ENCODE measurements at places on chromosomes 3 and 15.
A peak's percentile ranks its signal among the peaks of the same experiment; 100 is the strongest.

GRCh38 chr3:184632551-184633236 lies 71.1 kb downstream of the EPHB3 start:
- DNase-seq = no peak

GRCh38 chr15:63876085-63876662 lies 42.4 kb upstream of the HERC1 start:
- no peak for DNase-seq

DNA sequence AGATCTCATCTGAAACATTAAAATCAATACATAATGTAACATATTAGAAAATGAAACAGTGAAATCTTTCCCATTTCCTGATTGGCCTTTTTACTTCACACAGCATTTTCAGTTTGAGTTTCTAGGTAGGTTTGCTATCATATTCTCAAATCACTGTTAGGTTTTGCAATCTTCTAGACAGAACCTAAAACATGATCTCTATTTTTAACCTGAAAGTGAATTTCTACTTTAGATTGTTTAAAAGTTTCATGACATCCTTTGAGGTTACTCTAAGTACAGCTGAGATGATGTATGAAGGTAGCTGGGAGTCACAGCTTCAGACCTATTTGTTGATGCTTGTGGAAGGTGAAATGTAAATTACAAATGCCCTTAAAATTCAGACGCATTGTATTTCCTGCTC lies 118.4 kb upstream of the GPR149 start:
- no peak for DNase-seq

GRCh38 chr3:22536541-22536940 lies 666.6 kb upstream of the UBE2E2 start:
- DNase-seq = no peak

DNA sequence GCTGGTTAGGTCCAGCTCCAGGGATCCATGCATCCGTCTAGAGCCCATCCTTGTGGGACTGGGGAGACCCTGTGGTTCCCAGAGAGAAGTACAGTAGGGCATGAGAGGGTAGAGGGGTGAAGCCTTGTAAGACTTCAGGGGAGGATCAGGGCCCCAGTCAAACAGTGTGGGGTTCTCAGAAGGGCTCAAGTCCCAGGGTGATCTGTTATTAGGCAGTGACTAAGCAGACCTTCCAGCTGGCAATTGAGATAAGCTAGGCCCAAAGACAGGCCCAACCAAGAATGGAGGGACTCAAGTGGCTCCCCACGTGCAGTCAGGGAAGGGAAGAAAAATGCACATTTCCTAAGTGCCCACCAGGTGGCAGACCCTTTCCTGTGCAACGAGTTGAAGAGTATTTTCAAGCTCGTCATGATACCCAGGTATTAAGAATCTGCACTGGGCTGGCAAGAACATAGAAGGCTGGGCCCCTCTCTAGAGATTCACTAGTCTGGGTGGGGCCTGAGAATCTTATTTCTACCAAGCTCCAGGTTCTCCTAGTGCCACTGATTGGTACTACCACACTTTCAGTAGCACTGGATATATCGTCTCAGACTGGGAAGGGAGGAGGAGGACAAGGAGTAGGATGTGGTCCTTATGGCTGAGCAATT lies 240.8 kb downstream of the NR1D2 start:
- DNase-seq = peak; percentile 52

GRCh38 chr3:64244011-64244942 lies 19.0 kb upstream of the PRICKLE2 start:
- no peak for DNase-seq

DNA sequence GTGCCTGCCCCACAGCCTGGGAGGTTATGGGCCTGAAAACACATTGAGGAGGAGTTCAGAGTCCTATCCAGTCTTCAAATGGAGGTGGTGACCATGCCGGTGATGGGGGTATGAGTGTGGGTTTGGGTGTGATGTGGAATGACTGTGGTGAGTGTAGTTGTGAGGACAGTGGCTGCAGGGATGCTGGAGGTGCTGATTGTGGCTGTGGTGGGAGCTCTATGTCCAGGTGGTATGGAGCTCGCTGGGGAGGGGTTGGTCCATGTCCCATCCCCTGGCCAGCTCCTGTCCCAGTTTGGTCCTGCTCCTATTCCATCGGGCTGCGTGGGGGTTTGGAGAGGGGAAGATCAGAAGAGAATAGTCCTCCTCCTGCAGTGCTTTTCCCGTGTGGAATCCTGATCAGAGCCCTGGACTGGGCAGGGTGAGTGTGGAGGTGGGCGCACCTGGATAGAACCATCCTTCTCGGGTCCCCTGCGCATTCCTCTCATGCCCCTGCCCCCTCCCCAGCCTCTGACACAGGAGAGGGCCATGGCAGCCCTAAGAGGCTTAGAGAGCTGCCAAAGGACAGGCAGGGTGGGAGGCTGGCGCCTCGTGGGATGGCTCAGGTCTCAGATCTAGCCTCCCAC lies 23.0 kb upstream of the GOLGA6C start:
- no peak for DNase-seq

GRCh38 chr3:68891280-68891943 lies 40.9 kb downstream of the TAFA4 start:
- no peak for DNase-seq

DNA sequence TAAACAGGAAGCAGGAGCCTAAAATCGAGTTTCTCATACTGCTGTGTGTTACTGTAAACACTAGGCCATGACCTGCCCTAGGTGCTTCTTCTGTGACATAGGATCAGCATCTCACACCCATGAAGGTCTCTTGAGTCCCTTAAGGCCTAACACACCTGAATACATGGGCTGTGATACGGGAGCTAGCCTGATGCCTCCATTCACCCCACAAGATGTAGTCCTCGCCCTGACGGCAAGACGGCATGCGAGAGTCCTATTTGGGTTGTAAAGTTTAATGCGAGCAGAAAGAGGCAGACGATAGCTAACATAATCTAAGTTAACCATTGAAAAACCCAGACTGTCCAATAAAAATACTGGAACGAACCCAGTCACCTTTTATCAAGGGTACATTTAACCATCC lies 241.1 kb upstream of the ICE2 start:
- DNase-seq = no peak

DNA sequence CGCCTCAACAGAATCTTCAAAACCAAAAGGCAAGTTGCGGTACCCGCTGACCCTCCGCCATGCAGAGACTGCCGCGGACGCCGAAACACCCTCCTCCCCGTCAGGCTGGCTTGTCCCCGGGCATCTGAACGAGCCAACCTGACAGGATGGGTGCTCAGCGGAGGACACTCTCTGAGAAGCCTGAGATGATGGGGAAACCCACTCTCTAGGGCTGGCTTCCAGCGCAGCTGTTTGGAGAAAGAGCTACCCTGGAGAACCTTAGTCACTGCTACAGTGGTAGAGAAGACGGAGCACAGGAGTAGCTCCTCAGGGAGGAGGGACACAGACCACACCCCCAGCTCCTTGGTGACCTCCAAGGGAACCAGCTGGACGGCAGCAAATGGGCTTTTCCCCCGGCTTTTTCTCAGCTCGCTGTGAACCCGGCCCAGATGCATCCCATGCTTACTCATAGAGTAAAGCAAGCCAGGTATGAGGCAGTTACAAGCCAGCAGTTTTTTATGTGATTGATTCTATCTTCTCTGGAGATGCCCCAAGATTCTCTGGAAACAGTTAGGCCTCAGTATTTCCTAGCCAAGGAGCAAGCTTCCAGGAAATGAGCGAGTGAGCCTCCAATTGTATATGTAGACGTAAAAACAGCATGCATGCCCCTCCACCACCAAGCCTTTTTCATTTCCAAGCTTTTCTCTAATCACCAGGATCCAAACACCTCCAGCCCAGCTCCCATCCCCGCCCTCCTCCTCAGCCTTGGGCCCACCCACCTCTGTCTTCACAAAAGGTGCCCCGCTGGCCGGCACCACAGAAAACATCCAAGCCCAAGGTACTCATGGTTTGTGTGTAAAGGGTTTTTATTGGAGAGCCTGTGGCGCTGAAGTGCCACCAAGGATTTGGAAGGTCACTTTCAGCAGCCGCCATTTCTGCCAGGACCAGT lies 38.7 kb downstream of the FAM174B start:
- no peak for DNase-seq

GRCh38 chr3:196754091-196754981 lies 14.7 kb downstream of the PAK2 start:
- no peak for DNase-seq

DNA sequence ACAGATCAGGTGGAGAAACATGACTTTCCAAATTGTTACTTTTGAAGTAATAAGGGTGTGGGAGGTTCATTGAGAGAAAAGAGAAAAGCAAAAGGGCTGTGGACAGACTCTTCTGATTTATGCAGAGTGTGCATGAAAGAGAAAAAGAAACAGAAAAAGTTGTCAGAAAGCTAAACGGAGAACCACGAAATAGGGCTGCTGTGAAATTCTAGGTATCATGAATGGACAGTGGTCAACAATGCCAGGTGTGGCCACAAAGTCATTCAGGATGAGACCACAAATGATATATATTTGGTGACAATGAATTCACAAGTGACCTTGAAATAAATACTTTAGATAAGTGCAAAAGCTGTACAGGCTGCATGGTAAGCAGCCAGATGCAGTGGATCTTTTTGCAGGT lies 170.1 kb downstream of the IL5RA start:
- DNase-seq = no peak

DNA sequence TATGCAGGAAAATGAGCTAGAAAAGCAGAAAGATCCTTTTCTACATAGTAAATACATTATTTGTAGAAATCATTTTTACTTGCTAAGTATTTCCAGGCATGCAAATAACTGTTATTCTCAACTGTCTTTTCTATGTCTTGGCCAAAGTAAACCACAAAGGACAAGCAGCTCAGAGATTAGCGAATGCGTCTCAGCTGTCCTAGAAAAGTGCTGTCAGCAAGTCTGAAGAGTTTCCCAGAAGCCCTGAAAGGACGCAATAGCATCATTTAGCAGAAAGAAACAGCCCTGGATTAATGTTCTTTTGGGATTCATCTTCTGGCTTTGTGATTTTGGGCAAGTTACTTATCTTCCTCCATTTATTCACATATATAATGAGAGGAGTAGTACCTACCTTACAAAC lies 100.3 kb downstream of the ZIC1 start:
- DNase-seq = no peak

GRCh38 chr3:13706886-13707285 lies 158.0 kb downstream of the FBLN2 start:
- no peak for DNase-seq

- DNase-seq = peak; percentile 73
These were observed 14.8 kb upstream of the RBP2 start for GRCh38 chr3:139491027-139491700.

- no peak for DNase-seq
These were observed 83.0 kb downstream of the VGLL4 start for GRCh38 chr3:11560746-11561145.

GRCh38 chr3:45665101-45665572 lies 24.1 kb upstream of the SACM1L start:
- peak; percentile 7 for DNase-seq

DNA sequence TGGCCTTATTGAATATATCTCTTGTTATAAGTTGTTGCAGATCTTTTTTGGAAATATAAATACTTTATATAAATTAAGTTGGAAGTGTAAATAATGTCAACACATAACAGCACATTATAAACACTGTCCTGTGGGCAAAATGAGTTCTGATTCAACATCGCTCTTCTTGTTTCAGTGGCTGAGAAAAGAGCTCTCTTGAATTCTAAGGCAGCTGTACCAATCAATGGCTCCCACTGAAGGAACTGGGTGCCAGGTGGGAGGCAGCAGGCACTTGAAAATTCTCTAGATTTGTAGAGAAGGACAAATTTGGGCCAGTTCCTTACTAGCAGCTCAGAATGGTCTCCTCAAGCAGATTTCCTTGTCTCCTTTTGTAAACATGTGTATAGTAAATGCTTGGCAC lies 45.6 kb downstream of the CHST2 start:
- DNase-seq = no peak

DNA sequence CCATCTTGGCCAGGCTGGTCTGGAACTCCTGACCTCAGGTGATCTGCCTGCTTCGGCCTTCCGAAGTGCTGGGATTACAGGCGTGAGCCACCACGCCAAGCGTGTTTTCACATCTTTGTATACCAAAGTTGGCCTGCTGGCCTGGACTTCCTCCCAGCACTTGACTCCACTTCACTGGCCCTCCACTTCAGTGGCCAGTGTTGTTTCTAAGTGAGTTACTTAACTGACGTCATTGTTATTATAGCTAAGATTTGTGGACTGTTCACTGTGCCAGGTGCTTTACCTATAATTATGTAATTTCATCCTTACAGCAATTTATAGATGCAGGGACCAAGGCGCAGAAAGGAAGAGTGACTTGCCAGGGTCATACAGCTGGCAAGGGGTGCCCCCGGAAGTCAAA lies 52.0 kb downstream of the HRH1 start:
- no peak for DNase-seq

DNA sequence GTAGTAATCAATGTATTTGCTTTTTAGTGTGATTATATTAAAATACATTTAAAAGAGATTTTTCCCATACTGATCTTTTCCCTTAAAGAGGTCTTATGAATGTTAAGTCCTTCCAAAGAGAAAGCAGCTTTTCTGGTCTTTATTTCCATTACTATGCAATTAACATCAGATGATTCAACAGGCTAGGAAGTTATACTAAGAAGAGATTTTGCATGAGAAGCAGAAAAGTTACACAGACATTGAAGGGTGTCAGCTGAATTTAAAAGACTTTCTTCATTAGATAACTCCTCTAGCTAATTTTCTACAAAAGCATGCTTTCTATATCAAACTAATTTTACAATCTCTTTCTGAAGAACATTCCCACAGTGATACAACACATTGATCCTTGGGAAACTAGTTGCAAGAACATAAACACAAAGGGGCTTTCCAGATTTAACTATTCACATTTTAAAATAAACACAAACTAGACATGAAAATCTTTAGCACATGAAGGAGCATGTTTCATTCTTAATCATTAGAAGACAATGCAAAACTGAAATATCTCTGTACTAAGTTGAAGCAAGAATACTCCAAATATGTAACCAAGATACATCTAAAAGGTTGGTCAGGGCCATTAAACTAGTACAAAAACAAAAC lies 965.8 kb downstream of the ROBO1 start:
- no peak for DNase-seq

GRCh38 chr3:105868431-105868741 lies 426 bp downstream of the CBLB start:
- DNase-seq = no peak

DNA sequence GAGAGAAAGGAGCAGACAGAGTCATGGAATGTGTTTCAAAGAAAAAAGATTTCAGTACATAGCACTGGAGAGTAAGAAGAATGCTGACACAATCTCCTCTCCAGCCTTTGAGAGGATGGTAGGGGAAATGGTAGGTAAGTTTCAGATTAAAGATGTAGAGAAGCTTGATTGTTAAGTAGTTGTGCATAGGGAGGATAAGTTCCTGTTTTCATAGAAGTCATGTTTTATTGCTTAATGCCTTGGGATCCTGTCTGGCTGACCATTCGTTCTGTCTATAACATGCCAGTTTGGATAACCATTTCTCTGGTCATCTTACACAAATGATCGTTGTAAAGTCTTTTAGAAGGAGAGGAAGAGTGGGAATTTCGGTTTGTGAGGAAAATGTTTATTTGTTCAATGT lies 95.7 kb upstream of the IGSF10 start:
- DNase-seq = no peak

GRCh38 chr15:62357431-62357830 lies 192.3 kb upstream of the C2CD4B start:
- no peak for DNase-seq

GRCh38 chr3:24683090-24683489 lies 188.4 kb upstream of the THRB start:
- DNase-seq = no peak

GRCh38 chr3:9179826-9180763 lies 69.4 kb downstream of the SRGAP3 start:
- DNase-seq = no peak

- DNase-seq = no peak
These were observed 152.9 kb downstream of the IGF1R start for GRCh38 chr15:98801234-98801561.

Measured in NCI-H2107 (cell line).